ENCODE measurements at places on chromosomes 6 and 20.

DNA sequence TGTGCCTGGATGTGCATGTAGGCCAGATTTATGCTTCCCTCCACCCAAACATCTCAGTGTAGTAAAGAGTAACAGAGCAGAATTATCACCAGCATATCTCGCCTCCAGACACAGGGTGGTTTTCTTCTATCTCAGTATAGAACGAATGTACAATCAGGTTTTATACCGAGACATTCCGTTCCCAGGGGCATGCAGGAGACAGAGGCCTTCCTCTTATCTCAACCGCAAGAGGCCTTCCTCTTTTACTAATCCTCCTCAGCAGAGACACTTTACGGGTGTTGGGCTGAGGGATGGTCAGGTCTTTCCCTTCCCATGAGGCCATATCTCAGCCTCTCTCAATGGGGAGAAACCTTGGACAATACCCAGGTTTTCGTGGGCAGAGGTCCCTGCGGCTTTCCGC is 36.4 kb upstream of the MC3R start:
- no peak for DNase-seq

DNA sequence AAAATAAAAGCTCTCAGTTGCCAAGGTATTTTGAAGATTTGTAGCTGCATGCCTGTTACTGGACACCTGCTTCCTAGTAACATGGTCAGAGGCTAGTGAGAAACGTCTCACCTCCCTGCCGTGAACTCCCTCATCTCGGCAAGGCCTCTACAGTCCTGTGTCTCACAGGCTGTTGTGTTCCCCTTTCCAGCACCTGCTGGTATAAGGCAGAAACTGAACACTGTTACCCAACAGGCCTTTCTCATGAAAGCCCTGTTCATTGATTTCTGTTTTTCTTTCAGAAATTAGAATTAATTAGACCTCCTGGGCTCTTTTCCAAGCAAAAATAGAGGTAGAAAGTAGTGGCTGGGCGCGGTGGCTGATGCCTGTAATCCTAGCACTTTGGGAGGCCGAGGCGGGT is 17.6 kb upstream of the SRSF3 start:
- DNase-seq, result no peak

GRCh38 chr20:61801857-61802442 is 263.7 kb downstream of the TAF4 start:
- no peak for DNase-seq

- no peak for DNase-seq
Observed at GRCh38 chr6:26232306-26232939, 132.6 kb upstream of the BTN3A2 start.

DNA sequence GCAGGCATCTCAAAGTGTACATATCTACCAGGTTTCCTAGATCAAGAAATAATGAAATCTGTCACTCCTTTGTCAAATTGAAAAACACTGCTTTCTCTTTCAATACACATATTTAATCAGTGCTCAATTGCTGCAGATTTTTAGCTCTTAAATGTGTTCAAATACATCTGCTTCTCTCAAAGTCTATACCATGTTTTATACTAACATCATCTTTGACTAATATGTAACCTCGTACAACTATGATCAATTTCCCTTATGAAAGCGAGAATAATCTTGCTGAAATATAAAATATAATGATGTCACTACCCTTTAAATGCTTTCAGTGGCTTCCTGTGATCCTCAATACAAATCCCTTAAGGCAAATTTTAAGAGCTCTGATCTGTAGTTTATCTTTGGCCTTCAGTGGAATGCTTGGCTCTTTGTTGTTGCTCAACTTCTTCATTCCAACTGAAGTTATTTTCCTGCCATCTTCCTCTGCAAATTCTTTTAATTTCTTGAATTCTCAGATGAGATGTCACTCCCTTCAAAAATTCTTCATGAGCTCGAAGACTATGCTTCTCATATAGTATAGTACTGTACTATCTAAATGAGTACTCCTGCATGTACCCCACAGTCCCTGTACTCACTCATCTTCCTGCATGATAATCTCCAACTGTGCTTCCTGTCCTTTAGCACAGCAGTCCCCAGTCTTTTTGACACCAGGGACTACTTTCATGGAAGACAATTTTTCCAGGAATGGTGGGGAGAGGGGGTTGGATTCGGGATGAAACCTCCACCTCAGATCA is 545.1 kb upstream of the GJE1 start:
- DNase-seq, result no peak

GRCh38 chr6:35136185-35136584 is 5.0 kb downstream of the TCP11 start:
- DNase-seq, result no peak

DNA sequence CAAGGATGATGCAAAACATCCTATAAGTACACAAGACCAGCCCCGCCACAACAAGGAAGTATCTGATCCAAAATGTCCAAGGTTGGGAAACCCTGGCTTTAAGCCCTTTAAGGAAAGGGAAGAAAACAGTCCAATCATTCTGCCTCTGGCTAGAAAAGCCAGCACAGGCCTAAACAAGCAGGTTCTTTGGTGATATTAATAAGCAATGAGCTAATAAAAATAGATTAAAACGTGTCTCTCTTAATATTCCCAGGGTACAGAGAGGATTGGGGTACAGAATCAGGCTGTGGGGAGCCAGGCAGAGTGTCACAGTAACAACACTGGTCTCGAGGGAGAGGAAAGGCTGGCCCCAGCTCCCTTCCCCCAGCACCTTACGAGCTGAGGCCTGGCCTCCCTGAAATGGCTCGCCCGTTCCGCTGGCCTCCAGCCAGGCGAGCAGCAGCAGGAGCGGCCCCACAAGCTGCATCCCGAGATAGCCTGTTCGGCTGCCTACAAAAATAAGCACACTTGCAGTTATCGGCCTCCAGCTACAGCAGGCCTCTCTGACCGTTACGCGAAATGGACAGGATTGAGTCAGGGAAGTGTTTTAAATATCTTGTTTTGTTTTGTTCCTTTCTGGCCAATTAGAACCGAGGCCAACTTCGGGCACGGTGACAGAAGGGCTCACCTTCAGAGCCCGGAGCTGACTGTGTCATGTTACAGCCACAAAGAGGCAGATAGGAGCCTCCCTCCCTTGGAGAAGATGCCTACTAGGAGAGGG is 4.0 kb upstream of the ZMYND8 start:
- DNase-seq, result peak; percentile 93

DNA sequence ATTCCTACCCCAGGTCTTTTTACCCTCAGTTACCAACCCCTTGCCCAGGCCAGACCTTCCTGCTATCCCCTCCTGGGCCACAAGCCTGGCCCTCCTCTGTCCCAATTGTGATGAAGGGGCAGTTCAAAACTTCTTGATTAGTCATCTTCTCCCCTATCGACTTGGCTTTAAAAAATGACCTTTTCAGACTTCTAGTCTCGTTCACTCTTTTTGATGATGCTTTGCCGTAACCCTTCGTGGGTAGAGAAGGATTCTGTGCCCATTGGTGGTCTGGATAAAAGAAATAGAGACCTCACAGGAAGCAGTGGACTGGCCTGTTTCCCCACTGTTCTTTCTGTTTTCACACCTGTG is 5.5 kb downstream of the VEGFA start:
- no peak for DNase-seq

DNA sequence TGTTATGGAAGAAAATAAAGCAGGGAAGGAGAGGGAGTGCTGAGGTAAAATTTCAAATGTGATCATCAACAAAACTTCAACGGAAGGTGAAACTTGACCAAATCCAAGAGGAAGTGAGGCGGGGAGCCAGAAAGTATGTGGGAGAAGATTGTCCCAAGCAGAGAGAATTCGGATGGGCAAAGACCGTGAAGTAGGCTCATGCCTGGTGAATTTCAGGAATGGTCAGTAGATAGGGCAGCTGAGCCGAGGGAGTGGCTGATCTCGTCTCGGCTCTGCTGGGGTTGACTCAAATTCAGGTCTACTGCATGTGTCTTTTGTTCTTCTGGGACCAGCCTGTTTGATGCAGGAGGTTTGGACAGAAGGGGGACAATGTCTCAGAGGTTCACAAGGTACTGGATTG is 7.0 kb upstream of the CSNK2A1 start:
- DNase-seq, result no peak

GRCh38 chr6:53529324-53530036 is 15.4 kb downstream of the GCLC start:
- DNase-seq, result no peak

DNA sequence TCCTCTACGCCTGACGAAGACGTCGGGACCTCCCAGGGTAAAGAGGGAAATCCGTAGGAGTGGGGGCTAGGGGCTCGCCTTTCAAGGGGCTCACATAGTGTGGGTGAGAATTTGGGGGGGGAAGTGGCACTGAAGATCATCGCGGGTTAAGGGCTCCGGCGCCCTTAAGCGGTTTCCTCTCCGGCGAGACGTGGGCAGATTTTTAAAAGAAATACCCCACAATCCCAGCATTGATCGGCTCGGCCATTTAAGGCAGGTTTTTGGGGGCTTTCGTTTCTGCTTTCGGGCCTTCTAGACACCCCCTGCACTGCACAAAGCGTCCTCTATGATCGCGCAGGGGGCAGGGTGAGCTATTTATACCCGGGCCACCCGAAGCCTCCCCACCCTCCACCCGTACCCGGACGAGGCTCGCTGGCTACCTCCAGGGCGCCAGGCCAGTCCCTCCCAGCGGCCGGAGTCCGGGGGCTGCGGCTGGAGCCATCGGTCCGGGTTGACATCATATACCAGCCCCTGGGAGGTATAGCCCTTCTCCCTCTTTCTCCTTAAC is 1.2 kb downstream of the NKX2-2 start:
- DNase-seq, result no peak
